ENCODE measurements at places on chromosomes 4 and X.

GRCh38 chr4:176002007-176002613, 63.5 kb upstream of the WDR17 start:
- DNase-seq: no peak

- DNase-seq: no peak
These were observed 25.2 kb downstream of the TIGD2 start for GRCh38 chr4:89136525-89136924.

DNA sequence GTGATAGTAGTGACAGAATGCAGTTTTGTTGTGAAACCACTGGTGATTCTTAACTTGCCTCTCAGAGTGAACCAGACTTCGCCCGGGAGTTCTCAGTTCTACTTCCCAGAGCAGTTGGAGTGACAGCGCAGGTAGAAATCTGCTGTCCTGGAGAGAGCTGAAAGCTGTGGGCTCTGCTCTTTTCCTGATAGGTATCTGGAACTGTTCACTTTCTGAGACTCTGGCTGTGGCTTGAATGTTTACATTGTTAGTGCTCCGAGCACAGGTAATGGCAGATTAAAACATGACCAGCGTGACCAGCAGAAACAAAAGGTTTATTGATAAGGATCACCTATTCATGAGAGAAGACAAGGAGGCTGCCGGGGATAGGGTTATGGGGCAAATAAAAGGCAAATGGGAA, 360.7 kb downstream of the BMPR1B start:
- no peak for DNase-seq

DNA sequence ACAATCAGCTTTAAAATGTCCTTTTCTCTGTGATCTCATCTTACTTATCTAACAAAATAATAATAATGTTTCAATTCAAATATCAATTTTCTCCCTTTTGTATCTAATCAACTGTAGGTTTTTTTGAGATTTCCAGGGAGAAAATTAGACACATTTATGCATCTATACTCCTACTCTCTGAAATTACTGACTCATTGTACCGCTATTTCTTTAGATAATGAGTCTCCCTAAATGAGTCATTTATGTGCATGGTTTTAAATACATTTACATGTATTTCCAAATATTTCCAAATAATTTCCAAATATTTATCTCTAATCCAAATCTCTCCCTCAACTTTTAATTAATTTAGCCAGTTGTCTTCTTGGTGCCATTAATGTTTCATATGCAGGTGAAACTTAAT, 621.0 kb downstream of the TECRL start:
- no peak for DNase-seq

GRCh38 chr4:143377611-143378099, 41.0 kb downstream of the GAB1 start:
- DNase-seq: no peak

- DNase-seq: no peak
These were observed 490.2 kb downstream of the TLL1 start for GRCh38 chr4:166363198-166363597.

DNA sequence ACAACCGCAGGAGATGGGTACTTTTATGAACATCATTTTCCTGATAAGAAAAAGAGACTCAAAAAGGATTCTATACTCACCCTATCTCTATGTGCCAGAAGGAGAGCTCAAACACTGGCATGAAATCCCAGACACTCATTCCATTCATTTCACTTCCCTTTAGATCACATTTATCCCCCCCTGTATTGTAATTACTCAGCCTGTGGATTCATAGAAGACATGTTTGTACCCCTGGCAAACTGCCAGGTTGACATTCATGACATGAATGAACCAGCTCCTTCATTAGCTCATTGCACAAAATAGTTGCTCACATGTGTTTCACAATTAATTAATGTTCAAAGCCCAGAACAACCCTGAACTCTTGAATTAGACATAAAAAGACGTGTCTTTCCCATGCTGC, 4.9 kb downstream of the SMR3A start:
- DNase-seq: no peak

GRCh38 chr4:186144198-186144945, 39.9 kb downstream of the FAM149A start:
- no peak for DNase-seq

Measured in AG04450 (cell line).